ENCODE measurements at places on chromosomes 5 and 9.

- DNase-seq = no peak
These were observed 346.4 kb downstream of the BNC2 start for GRCh38 chr9:16524078-16524477.

- no peak for DNase-seq
These were observed 166.8 kb downstream of the HSD17B3 start for GRCh38 chr9:96135076-96135752.

DNA sequence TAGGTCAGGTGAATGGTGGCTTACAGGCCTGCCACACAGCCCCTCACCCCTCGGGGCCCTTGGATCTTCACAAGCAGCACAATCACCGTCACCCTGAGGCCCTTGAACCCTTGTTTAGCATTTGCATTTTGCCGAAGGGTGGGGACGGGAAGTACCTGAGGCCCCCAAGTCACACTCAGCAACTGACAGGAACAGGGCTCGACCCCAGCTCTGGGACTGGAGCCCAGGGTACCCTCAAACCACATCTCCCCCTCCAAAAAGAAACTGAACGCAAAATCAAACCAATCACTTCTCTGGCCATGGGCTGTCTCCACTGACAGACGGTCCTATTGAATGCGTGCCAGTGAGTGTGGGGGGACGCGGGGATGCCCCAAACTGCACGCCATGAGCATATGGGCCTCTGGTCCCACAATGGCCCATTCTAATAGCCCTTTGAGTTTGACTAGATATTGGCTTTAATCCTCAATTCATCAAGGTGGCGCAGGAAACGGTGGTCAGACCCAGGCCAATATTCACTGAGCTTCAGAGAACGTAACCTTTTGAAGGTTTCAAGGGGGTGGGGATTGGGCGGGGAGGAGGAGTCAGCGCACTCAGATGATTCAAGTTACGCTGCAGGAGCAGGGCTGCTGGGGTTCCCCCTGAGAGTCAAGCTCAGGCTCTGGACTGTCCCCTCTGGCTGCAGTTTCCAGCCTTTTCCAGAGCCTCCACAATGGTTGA, 176.0 kb downstream of the DAB2IP start:
- no peak for DNase-seq

DNA sequence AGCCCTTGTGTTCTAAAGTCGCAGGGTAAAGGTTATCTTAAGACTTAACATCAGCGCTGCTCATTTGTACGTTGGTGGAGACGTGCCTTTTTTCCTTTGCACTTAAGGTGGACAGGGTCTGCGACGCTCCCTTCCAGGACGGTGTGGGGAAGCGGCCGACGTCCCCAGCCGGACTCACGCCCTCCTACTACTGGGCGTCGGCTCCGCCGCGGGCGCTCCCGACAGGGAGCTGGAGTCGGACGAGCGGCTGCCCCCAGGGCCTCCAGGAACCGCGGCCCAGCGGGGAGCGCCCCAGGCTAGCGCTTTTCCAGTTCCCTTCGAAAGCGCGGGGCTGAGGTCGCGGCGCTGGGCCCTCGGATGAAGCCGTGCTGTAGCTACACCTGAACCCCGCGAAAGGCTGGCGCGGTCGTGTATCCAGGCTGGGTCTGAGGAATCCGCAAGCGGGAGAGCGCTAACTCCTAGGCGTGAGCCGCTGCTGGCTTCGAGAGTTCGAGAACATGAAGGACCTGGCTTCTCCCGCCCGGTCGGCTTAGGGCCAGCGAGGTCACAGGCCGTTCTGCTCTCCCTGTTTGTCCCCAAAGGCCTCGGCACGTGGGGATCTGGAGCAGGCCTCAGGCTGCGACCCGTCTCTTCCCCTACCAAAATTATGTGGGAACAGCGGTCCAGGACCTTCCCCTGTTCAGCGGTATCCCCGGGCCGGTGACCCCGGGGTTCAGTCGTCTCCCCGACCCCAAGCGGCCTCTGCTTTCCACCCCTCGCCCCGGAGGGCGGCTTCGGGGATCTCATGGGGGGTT, 3.8 kb upstream of the DMRT3 start:
- no peak for DNase-seq

DNA sequence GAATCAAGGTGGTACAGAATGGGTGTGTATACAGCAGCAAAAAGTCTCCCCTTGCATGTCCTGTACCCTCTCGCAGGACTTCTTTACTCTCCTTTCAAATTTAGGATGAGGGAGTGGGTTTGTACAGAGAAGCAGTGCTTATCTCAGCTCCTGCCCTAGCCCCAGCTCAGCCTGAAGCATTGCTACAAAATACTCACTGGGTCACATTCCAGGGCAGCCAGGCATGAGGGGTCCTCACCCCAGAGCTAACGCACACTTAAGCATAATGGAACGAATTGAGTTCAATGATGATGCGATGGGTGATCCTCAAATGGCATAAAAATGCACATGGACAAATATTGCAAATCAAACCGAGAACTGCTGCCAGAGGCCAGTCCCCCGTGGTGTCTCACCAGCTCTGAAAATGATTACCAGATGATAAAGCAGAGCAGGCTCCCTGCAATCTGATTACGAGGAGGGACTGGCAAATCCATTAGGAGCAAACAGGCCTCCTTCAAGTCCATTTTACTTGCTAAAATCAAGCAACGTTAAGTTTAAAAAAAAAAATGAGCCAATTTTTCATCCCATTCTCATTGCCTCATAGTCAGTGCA, 231.6 kb upstream of the TAS2R1 start:
- no peak for DNase-seq

DNA sequence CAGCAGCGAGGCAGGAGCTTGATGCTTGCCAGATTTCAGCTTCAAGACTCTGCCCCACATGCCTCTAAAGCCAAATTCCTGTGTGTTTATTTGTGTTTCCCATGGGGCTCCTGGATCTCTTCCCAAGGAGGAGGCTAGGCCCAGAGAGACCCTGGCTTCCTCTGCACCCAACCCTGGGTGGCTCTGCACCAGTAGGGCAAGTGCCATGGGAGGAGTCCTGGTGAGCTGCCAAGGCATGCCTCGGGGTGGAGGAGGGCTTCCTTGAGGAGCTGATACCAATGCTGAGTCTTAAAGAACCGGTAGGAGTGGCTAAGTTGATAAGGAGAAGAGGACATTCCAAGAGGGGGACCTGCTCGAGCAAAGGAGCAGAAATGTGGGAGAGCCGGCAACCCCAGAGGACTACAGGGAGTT, 6.8 kb upstream of the TIFAB start:
- DNase-seq = no peak

DNA sequence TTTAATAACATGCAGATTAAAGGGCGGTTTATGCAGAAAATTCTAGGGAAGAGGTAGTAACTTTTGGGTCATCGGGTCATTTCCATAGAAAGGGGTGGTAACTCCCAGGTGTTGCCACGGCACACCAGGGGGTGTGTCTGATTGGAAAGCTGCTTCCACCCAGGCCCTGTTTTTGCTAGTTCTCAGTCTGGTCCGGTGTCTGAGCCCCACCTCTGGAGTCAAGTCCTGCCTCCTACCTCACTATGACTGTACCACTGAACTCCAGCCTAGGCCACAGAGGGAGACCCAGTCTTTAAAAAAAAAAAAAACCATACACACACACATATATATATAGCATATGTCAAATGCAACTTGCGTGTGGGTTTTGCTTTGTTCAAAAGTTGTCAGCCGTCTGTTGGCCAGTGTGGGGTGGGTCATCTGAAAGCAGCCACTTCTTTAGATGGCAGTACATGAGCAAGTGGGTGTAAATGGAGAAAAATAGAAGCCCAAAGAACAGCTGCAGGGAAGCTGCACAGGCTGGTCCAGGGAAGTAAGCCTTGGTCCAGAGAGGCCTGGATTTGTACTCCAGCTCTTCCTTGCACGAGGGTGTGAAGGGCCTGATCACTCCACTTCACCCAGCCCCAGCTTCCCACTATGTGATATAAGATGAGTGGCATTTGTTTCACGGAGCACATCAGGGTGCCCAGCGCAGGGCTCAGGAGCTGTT, 110.7 kb upstream of the SPRY4 start:
- DNase-seq = no peak
